ENCODE measurements at places on chromosomes 2 and 18.

- DNase-seq = no peak
Observed at GRCh38 chr2:191263050-191263449, 17.8 kb downstream of the MYO1B start.

- DNase-seq = no peak
Observed at GRCh38 chr18:76452357-76452756, 42.7 kb downstream of the ZNF516 start.

DNA sequence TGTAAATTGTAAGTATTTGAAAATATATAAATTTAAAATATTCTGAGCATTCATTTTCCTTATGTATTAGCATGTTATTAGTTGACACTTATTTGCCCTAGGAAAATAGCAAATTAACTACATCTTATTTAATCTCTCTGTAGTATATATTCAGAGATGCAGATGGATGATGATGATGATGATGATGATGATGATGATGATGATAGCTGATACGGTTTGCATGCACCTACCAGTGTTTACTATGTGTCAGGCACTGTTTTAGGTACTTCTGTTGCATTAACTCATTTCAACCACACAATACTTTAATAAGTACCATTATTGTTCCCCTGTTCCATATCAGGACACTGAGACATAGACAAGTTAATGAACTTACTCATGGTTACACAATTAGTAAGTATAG is 191.4 kb upstream of the BOD1L2 start:
- no peak for DNase-seq

- DNase-seq = no peak
Observed at GRCh38 chr2:60834270-60834717, 47.1 kb upstream of the REL start.

DNA sequence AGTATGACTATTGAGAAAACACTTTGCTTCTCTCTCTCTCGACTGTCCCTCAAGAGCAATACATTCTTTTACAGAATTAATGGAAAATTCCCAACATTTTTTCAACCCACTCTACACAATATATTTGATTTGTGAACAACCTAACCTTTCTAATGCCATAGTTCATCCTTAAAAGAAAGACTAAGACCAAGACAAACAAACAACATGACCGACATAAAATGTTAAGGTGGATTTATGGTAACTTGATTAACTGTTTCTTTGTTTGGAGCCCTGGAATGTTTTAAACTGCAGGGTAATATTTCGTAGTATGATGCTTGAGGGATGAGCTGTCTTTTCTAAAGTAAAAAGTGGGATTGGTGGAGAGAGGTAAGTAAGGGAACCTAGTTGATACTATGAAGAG is 738.2 kb downstream of the MBD2 start:
- DNase-seq = no peak

GRCh38 chr18:40413160-40413559 is 1541.9 kb upstream of the PIK3C3 start:
- no peak for DNase-seq

DNA sequence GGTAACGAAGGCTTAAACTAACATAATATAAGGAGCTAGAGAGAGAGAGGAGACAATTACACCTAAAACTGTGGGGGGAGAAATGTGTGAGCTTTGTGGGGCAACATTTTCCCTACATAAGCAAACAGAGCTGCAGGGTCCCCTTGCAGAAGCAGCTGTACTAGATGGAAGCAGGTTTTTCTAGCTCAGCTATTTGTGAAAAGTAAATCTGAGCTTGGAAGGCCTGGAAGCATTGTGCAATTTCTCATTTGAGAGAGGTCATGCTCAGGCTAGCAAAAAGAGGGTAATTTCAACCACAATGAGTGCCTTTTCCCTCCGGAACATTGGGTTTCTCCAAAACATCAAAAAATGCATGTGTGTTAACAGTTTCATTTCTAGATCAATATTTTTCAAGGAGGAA is 130.0 kb downstream of the ARL4C start:
- DNase-seq = no peak

GRCh38 chr2:204255526-204255925 is 289.7 kb upstream of the PARD3B start:
- DNase-seq = no peak

DNA sequence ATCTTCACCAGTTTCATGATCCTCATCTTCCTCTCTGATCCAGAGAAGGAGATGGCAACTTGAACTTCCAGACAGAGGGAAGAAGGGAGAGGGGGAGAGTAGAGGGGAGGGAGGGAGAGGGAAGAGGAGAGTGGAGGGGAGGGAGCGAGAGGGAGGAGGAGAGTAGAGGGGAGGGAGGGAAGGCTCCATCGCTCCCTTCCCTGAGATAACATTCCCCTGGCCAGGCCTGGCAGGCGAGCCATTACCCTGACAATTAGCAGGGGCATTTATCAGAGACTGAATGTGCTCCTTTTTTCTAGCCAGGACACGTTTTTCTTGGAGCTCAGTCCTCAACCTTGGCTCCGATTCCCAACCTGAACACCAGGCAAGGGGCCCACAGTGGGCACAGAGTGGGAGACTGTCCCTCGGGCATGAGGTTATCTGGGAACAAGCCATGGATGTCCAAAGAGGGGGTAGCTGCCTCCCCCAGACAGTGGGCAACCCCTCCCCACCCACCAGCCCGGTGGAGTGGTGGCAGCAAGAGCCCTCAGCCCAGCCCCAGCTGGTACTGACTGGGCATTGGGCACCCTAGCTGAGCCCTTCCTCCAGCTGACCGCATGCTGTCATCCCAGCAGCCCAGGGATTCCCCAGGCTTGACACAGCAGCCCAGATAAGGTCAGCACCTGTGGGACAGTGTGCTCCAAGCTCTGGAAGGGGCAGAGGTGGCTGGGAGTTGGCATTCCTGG is 81.8 kb downstream of the TNS1 start:
- DNase-seq = no peak
